ENCODE measurements at places on chromosomes 1 and 21.

GRCh38 chr1:201064806-201065205, 41.3 kb upstream of the KIF21B start:
- no peak for DNase-seq

- DNase-seq, result no peak
These were observed 144.4 kb upstream of the NRIP1 start for GRCh38 chr21:15209224-15209623.

DNA sequence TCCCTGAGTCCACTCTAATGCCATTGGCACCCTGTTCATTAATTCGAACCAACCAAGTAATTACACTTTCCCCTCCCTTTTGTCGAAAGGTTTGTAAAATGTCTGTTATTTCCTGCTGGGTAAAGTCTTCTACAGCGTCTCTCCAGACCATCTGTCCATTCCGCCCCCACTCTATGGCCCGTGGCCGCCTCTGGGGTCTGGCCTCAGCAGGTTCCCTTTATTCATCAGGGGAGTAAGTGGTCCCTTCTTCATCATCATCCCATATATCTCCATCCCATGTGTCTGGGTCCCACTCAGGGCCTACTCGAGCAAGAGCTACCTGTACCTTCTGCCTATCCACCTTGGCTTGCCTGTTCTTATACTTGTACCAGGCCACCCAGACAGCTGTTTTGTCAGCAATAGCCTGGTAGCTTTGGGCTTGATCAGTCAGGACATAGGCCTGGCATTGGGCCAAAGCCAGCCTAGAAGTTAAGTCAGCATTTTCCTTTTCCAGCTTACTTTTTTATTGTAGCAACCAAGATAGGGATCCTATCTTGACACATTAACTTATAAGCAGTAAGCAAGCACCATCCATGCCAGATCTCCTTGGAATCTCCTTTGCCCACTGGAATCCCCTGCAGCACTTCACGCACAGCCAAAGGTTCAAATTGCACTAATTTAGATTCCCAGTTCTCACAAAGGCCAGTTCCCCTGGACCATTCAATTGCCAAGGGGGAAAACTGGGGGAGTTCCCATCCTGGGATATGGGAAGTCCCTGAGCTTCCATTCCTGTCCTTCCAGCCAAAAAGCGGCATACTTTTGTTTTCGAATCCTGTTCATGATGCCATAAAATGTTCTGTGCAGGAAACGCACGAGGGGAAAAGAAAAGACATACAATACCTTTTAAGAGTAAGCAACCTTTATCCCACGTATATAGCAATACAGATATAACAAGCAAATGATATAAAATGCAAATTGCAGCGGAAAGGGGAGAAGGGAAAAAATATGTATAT, 6.6 kb upstream of the STUM start:
- peak; percentile 60 for DNase-seq

- DNase-seq, result peak; percentile 28
These were observed 2.8 kb downstream of the CERS2 start for GRCh38 chr1:150971583-150972416.

GRCh38 chr1:119794876-119795240, 16.4 kb downstream of the REG4 start:
- no peak for DNase-seq

GRCh38 chr1:169680377-169681019, 30.9 kb downstream of the SELL start:
- DNase-seq, result no peak

DNA sequence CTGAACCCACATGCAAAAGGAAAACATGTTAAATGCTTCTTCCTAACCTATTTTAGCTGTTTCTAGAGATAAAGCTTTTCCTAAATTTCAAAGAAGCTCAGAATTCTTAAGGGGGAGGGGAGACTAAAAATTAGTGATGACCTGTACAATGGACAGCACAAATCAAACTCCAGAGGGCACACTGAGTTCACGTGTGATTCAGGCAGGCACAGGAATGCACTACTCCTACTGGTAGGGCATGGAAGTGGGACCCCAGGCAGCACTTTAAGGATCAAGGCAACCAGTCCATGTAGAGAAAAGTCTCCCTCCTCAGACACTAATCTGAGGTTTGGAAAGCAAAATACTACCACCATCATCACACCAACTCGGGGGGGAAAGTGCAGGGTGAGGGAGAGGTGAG, 31.3 kb upstream of the CLCA4 start:
- DNase-seq, result no peak

GRCh38 chr1:82390627-82391026, 589.9 kb downstream of the ADGRL2 start:
- no peak for DNase-seq

DNA sequence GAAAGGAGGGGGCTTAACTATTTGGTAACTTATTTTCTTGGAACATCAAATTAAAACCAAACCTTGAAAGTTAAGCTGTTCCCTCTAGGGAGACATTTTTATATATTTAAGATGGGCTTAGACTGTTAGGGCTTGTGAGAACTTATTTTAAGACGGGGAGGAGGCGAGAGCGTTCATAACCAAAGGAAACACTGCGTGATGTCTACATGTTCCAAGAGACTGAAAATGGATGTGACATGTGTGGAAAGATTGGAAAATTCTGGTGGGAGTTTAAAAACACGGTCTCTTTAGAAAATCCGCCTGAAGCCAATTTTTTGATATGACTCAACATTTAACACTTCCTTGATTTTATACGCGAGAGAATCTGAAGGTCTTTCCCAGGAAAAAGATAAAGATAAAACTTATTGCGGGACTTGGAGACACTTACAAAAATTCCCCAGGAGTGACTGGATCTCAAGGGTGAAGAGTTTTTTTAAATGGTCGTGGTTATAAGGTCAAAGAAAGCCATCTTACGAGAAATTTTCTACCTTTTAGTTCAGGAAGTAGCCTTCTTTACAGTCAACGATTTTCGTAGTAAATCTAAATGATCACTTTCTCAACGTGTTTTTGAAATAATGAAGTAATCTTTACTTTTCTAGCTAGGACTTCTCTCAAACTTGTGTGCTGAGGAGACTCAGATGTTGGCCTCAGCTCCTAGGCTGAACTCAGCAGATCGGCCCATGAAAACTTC, 828 bp downstream of the PNRC2 start:
- no peak for DNase-seq

- no peak for DNase-seq
These were observed 358.4 kb upstream of the ADGRL4 start for GRCh38 chr1:79364896-79365295.

DNA sequence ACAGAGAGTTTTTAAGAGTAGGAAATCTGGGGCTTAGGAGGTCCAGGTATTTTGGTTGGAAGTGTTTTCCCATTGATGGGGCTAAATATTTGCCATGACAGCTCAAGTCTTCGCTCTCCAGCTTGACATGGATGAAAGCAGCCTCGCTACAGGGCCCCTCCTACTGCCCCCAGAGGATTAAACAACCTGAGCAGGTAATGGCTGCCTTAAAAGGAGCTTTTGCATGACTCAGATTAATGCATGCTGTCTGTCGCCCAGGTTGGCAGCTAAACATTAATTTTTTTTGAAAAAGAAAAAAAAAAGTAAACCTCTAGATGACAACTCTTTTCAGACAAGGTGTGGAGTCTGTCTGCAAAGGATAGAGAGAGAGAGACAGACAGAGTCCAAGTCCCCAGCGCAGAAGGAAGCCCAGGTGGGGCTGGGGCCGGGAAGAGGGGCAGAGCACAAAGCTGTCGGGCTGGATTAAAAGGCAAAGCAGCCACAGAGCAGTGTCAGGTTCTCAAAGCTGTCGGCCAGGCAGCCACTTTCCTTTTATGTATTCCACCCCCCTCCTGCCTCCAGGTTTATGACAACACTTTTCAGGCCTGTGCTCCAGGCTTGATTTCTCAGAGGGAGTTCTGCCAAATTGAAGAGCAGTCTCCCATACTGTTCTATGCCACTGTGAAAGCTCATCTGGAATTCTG, 127.9 kb downstream of the CLIC6 start:
- DNase-seq, result no peak

DNA sequence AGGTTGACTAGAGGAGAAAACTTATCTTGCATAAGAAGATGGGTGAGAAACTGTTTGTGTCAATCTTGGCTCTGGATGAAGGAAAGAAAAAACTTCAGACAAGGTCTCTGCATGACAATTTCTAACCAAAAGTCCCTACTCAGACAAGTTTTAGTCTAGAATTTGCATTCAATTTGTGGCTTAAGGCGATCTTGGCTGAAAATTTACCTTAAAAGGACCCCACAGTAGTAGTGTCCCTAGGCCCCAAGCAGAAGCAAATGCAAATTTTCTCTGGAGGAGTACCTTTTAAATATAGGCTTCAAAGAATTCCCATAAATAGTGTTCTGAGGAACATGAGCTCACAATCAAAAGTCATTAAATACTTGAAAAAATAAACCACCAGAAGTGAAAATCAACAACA, 17.6 kb upstream of the TMEM125 start:
- DNase-seq, result no peak

DNA sequence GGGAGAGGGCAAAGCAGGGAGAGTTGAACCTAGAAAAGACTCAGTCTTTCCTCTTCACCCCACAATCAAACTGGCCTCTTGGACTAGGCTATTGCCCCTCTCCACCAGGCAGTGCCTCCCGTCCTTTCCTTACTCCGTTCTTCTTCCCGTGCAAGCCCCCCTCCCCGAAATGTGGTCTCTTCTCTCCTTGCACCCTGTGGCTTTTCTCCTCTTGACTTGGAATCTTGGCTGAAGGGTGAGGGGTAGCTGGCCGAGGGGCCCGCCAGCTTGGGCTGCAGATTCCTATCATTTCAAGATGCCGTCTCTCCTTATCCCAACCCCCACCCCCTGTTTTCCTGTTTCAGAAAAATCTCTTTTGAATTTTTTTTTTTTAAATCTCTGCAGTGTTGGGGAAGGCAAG, 1.6 kb downstream of the WNT2B start:
- no peak for DNase-seq

DNA sequence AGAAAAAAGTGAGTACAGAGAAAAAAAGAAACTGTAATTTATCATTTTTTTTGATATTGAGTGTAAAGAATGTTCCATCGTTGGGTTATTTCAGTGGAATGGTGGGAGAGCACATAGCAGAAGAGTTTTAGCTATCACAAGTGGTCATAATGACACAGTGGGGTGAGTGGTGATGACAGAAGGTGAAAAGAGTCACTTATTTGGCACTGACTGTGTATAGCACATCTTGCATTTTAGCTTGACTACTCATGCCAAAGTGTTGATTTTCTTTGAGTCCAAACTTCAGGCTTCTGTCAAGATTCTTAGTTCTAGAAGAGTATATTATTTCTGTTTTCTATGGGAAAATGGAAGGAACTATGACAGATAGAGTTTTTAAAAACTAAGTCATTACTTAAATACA, 261.2 kb downstream of the GRIK1 start:
- DNase-seq, result no peak

DNA sequence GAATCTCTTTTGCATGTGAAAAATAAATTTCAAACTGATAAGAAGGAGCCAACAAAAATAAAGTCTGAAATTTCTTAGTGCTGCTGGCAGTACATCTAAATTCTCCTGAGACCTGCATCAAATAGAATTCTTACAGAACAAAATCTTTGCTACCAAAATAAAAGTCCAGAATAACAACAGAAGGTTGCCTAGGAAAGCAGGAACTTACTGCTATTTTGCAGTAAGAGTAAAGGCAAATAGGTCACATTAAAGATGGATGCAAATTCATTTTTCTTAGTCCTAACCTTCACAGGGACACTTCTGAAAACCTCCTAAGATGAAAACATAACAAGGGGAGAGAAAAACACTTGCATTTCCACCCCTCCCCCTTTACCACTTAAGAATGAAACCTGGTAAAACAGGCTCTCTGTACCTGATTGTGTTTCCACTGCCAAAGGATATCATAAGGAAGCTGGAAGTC, 59.0 kb downstream of the RUSC1 start:
- DNase-seq, result no peak

DNA sequence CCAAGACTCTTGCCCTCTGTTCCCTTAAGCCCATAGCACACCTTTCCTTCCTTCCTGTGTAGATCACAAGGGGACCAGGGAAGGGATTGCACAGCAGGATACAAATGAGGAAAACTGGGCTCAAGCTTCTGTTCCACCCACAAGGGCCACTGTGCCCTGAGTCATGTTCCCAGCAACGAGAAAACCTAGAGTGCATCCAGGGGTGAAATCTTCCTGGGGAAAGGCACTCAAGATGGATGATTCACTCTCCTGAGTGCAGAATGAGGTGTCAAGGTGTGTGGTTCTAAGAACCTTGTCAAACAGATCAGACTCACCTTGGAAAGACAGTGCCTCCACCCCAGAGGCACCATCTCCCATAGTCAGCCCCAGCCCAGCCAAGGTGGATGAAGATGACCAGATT, 40.7 kb upstream of the EYA3 start:
- no peak for DNase-seq

GRCh38 chr1:172515436-172515835, 17.5 kb upstream of the SUCO start:
- DNase-seq, result no peak

DNA sequence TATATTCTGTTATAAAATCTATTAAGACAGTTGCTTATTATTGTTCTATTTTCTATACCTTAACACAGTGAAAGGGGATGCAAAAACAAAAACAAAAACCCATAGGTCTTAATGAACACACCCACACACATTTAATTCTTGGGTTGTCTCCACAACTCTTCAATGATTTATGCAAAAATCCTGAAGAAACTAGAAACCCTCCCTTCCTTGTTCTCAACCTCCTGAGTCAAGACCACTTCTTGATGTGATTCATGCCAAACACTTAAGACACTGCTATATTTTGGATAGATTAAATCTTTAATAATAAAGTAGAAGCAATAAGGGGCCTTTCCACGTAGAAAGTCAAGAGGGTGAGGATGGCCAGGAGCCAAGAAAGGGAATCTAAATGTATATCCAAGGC, 23.4 kb downstream of the SCAF4 start:
- DNase-seq, result no peak

DNA sequence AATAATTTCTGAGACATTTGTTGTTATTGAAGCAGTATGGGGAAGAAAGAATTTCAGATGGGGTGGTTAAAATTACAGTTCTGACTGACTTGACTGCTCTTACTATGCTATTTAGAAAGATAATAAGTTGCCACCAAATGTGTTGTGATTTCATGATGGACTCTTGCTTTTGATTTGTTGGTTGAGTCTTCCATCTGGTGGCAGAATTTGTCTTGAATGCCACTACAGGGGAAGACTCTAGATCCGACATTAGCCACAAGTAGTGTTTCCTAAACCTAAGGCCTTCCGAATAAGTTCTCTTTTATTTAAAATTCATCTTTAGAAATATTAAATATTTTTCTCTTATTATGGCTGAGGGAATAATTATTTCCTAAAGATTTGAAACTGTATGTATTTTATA, 190.9 kb upstream of the ADGRL4 start:
- no peak for DNase-seq

GRCh38 chr1:12302798-12303447, 73.1 kb downstream of the VPS13D start:
- no peak for DNase-seq

GRCh38 chr21:37473491-37473890, 106.9 kb downstream of the DYRK1A start:
- DNase-seq, result no peak

GRCh38 chr1:150152772-150153456, 3.2 kb downstream of the PLEKHO1 start:
- no peak for DNase-seq

DNA sequence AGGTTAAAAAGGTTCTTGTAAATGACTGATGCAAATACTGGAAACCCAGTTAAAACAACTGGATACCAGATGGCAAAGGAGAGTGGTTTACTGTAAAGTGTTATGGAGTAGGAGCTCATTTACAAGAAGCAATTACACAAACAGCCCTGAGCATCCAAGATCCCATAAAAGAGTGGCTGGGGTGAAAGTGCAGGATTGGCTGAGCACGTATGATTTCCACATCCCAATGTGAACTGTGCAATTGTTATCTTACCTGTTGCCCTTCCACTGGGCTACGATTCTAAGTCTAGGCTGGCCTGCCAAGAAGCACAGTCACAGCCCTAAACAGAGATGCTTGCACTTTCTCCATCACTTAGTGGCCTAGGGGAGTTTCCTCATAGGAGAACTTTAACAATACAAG, 277.6 kb upstream of the RUNX1 start:
- peak; percentile 44 for DNase-seq

Data from left cardiac atrium (tissue), 4 donors.